B cell (primary cell): ENCODE measurements at places on chromosomes 2 and 18.

- H3K27ac ChIP-seq, result no peak overlapping the region
- no peaks in the 10 kb centered on the region for H3K36me3 ChIP-seq
- no peaks in the 10 kb centered on the region for H3K4me1 ChIP-seq
- no peak for DNase-seq
- H3K4me3 ChIP-seq, result no peak overlapping the region
Measured at GRCh38 chr2:224085246-224085645, 46.2 kb upstream of the SERPINE2 start.

GRCh38 chr18:902229-902628 is 2.4 kb upstream of the ADCYAP1 start:
- H3K4me3 ChIP-seq, result no peak overlapping the region
- H3K4me1 ChIP-seq, result peaks cover 7% of the 10 kb centered on the region
- no peak for DNase-seq
- H3K27me3 ChIP-seq, result peaks cover 18% of the 10 kb centered on the region
- H3K36me3 ChIP-seq, result no peaks in the 10 kb centered on the region

DNA sequence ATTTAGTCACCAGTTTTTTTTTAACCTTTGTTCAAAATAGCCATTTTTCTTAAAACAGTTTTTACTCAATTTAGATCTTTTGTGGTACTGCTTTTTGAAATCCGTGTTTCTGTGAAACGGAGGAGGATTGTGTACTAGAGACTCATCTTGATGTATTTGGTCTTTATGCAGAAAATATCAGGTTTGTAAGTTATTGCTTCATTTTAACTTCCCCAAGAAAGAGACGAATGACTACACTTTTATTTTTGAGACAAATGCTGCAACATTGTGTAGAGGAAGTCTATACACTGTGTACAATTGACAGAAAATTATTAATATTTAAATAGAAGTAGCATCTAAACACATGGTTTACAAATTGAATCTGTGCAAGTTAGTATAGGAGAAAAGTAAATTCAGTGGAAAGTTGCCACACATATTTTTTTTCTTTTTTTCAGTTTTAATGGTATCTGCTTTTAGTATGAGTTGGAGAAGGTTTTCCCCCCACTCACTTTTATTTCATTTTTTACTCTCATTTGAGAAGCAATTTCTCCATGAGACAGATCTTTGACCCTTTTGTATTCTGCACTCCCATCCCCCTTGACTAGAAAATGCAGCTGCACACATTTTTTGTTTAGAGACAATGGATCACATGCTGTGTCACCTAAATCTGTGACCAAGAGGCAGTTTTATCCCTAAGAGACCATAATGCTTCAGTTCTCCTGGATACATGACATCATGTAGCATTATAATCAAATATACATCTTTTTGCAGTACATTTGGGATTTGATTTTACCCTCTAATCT is 200.8 kb upstream of the STON1 start:
- no peak overlapping the region for H3K4me3 ChIP-seq
- H3K36me3 ChIP-seq, result peaks cover 2% of the 10 kb centered on the region
- no peaks in the 10 kb centered on the region for H3K27me3 ChIP-seq
- peaks cover 56% of the 10 kb centered on the region for H3K4me1 ChIP-seq

- H3K4me3 ChIP-seq, result no peak overlapping the region
- H3K27ac ChIP-seq, result no peak overlapping the region
- peaks cover 25% of the 10 kb centered on the region for H3K4me1 ChIP-seq
Measured at GRCh38 chr2:158965107-158965506, 3.3 kb upstream of the TANC1 start.

GRCh38 chr18:26813043-26813442 is 52.5 kb downstream of the AQP4 start:
- peak; percentile 19 for DNase-seq
- no peaks in the 10 kb centered on the region for H3K27me3 ChIP-seq
- no peaks in the 10 kb centered on the region for H3K4me1 ChIP-seq
- no peaks in the 10 kb centered on the region for H3K36me3 ChIP-seq

- no peaks in the 10 kb centered on the region for H3K36me3 ChIP-seq
- DNase-seq, result no peak
- H3K27me3 ChIP-seq, result no peaks in the 10 kb centered on the region
Measured at GRCh38 chr18:61608316-61608715, 275.1 kb downstream of the CDH20 start.

DNA sequence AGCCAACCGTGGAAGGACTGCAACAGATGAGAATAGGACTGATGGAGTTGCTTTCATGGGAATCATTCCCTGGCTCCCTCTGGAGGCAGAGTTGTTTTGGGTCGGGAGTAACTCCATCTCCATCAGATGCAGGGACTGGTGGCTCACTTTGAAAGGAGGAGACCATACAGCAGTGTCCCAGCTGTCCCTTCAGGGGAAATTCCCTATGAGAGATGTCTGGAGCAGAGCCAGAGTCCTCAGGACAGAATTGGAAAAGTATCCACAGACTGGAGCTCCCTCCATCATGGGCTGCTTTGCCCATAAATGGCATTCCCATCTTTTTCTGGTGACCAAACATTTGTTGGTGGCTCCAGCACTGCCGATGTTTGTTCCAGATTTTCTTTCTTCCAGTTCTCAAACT is 144.3 kb downstream of the NCK2 start:
- H3K27me3 ChIP-seq, result no peaks in the 10 kb centered on the region
- peaks cover 13% of the 10 kb centered on the region for H3K36me3 ChIP-seq
- H3K4me1 ChIP-seq, result peaks cover 30% of the 10 kb centered on the region

- peaks cover 1% of the 10 kb centered on the region for H3K36me3 ChIP-seq
- no peaks in the 10 kb centered on the region for H3K27me3 ChIP-seq
- H3K4me1 ChIP-seq, result peaks cover 100% of the 10 kb centered on the region
- no peak overlapping the region for H3K4me3 ChIP-seq
Measured at GRCh38 chr2:134289225-134289624, 35.4 kb downstream of the MGAT5 start.

- no peaks in the 10 kb centered on the region for H3K36me3 ChIP-seq
- no peak overlapping the region for H3K27ac ChIP-seq
- no peaks in the 10 kb centered on the region for H3K27me3 ChIP-seq
- no peak overlapping the region for H3K4me3 ChIP-seq
- peak; percentile 39 for DNase-seq
- H3K4me1 ChIP-seq, result no peaks in the 10 kb centered on the region
Measured at GRCh38 chr2:238346544-238346943, 26.2 kb downstream of the TRAF3IP1 start.
